Heart left ventricle (tissue), 16 donors: ENCODE measurements at places on chromosomes 16 and 17. TPM values are rescaled to one million over a fixed set of nuclear protein-coding genes. Genes with fewer than 3 reads are reported as not detected.

GRCh38 chr17:36979565-36979941 lies 30.8 kb downstream of the AATF start:
- no peak for DNase-seq

GRCh38 chr16:49980166-49980565 lies 44.9 kb upstream of the CNEP1R1 start:
- DNase-seq = no peak

DNA sequence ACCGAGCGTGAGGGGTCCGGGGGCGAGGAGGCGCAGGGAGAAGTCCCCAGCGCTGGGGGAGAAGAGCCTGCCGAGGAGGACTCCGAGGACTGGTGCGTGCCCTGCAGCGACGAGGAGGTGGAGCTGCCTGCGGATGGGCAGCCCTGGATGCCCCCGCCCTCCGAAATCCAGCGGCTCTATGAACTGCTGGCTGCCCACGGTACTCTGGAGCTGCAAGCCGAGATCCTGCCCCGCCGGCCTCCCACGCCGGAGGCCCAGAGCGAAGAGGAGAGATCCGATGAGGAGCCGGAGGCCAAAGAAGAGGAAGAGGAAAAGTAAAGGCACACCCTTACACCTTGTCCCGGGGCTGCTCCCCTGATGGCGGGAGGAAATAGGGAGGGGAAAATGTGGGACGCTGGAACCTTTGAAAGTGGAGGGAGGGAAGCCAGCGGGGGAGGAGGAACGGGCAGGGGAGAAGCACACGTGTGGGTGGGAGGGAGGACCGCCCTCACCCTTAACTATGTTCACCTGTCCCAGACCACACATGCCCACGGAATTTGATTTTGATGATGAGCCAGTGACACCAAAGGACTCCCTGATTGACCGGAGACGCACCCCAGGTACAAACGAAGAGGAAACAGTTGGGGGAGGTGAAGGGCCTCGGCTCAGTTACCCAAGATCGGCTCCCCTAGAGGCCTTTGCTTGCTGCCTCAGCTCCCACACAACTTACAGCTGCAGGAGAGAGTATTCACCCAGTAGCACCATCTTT lies 916 bp downstream of the PAGR1 start:
- DNase-seq = peak; percentile 70

- DNase-seq = no peak
Measured at GRCh38 chr16:76749780-76750375, 441.1 kb upstream of the MON1B start.

DNA sequence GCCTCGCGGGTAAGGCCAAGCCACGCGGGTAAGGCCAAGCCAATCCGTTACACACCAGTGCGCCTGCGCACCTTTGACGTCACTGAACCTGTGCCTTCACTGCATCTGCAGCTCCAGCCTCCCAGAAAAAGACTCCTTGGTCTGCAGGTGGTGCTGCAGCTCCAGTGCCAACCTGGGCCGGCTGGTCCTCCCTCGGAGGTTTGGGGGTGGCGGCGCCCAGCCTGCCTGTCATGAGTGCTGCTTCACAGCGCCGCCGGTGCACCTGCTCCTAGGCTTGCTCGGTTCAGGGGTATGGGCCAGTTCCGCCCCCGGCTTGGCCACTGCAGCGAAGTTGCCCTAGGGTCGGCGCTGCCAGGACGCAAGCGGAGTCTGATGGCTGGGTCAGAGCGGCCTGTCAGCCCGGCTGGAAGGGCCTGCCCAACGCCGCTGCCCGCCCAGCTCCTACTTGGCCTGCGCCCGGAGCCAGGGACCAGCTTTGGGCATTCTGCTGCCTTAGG lies 146.6 kb downstream of the USP22 start:
- peak; percentile 22 for DNase-seq

GRCh38 chr17:63247706-63248105 lies 198.4 kb downstream of the CYB561 start:
- no peak for DNase-seq

DNA sequence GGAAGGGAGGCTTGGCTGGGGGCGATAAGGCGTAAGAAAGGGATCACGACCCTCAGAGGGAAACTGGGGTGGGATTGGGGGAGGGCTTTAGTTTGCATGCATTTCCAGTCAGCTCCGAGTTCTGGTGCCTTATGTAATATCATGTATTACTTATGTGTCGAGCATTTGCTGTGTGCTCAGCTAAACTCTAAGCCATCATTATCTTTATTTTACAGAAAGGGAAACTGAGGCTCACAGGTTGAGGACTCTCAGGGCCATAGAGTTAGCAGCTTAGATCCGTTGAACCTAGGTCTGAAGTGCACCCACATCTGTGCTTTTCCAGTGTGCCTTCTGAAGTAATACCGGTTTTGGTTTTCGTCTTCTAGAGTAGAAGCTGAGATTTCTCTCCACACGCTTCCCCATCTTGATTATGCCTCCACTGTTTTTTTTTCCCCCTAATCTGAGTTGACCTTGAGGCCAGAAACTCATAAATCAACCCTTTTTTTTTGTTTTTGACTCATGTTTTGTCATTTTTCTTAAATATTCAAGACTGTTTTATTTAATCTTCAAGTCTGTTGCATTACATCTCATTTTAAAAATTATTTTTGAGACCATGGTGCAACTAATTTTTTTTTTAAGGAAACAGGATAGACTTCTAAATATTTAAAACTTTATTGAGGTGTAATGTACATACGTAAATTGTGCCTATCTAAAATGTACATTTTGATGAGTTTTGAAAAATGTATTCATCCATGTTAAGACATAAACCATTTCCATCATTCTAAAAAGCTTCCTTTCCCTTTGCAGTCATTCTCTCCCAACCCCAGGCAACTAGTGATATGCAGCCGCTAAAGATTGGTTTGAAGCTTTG lies 741 bp downstream of the CYB5B start:
- no peak for DNase-seq

GRCh38 chr16:9176547-9177418 lies 85.3 kb downstream of the HAPSTR1 start:
- no peak for DNase-seq

DNA sequence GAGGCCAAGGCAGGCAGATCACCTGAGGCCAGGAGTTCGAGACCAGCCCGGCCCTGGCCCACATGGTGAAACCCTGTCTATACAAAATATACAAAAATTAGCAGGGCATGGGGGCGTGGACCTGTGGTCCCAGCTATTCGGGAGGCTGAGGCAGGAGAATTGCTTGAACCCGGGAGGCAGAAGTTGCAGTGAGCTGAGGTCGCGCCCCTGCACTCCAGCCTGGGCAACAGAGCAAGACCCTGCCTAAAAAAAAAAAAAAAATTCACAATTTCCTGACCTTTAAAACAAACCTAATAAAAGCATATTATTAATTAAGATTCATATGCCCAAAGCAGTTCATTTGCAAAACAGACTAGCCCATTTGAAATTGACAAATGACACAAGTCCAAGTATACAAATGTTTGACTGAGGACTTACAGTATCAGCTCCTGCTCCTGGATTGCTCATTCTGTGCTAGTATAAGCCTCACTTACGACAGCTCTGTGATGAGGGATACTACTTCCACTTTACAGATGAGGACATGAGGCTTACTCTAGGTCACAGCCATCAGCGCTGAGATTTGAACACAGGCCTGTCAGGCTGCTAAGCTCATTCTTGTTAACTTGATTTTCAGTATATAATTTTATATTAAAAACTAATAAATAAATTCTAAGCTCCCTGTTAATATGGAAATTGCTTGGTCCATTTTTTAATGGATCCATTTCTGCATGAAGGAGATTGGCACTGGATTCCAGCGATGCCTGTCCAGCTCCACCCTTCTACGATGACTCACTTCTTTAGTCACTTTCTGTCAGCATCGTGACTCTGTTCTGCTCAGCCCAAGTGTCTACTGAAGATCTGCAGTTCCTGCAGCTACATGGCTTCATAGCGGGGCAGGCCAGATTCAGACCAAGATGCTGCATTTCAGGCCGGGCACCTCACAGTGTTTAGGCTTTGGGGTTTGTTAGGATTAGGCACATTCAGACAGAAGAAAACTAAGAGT lies 88.2 kb downstream of the WDR59 start:
- no peak for DNase-seq

DNA sequence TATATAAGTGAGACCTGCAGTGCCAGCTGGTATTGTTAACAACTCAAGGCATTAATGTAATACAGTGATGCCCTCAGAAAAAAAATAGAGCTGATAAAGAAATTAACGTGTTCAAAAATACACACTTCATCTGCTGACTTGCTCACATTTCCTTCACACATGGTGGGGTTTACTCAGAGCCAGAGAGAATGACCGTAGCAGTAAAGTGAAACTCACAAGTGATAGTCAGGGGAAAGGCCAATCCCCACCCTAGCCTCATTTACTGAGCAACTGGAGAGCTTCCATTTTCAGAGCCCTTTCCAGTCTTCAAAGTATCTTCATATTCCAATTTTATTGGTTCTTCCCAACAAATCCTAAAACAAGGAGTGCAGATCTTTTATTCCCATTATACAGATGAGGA lies 74.0 kb upstream of the HLF start:
- no peak for DNase-seq

GRCh38 chr16:19218581-19218980 lies 50.5 kb downstream of the SYT17 start:
- DNase-seq = no peak

DNA sequence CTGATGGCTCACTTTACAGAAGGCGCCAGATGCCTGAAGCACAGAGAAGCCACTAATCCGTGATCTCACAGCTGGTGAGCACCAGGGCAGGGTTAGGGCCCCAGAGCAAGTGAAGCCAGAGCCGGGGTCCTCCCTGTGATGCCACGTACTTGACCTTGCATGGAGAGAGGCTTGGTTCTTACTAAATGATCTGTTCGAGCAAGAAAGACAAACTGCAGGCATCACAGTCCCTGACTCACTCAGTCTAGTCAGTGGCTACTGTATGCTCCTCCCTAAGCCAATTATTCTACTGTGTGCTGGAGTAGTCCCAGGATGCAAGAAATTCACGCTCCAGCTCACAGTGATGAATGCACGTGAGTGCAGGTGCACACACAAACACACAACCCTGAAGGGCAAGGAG lies 55.4 kb downstream of the SDK2 start:
- no peak for DNase-seq

- DNase-seq = no peak
Measured at GRCh38 chr17:81322271-81323082, 27.4 kb upstream of the SLC38A10 start.

DNA sequence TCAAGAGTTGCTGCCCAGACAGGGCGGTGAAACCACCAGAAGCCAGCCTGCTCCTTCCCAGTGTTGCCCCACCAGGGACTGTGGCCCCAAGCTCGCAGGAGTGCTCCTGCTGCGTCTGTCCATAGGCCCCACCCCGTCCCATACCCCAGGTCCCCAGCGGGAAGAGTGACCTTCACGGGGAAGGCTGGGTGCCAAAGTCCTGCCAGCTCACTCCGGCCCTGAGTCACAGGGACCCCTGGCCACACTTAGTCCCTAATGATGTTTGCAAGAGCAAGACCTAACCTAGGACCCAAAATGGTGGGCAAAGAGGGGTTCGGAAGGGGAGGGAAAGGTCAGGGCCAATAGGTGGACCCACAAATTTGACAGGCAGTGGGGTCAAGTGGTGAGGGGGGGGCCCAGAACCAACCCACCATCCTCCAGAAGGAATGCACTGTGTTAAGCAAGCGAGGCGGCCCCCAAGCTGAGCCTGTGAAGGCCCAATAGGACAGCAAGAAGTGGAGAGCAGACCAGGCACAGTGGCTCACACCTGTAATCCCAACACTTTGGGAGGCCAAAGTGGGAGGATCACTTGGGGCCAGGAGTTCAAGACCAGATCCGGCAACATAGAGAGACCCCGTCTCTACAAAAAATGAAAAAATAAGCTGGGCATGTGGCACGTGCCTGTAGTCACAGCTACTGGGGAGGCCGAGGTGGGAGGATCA lies 3.3 kb downstream of the DOK4 start:
- DNase-seq = no peak

DNA sequence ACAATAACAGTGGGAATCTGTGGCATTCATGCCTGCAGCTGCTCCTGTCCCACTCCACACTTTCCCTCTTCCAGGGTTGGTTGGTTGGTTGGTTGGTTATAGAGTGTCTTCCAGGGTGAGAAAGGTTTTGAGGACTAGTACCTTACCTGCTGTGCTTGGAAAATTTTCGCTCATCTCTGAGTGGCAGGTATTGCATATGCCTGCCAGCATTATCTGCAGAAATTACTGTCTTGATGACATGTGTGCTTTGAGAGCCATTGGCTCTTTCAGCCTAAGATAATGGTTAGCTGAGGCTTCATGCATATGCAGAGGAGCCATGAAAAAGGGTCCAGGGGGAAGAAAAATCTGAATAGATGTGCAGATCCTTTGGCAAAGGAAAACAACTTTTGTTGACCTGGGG lies 131.8 kb downstream of the BCAS3 start:
- DNase-seq = no peak

DNA sequence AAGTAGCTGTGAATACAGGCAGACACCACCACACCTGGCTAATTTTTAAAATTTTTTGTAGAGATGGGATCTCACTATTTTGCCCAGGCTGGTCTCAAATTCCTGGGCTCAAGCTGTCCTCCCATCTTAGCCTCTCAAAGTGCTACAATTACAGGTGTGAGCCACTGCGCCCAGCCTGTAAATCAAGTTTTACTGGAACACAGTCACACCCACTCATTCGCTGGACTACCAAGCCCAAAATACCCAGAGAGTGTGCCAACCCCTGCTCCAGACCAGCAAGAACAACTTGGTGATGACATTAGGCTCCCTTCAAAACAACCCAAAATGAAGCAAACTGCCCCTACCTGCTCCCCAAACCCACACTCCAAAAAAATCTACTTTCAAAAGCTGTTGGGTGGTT lies 36.0 kb downstream of the TVP23A start:
- no peak for DNase-seq

GRCh38 chr16:9650284-9650683 lies 531.9 kb downstream of the GRIN2A start:
- no peak for DNase-seq

The CLEC18A gene
- total RNA-seq = not detected

The ASGR2 gene
- total RNA-seq = 0.39 TPM

The ABCA9 gene
- 4.2 TPM for total RNA-seq

The KRT12 gene
- not detected for total RNA-seq

The RECQL5 gene
- 7.3 TPM for total RNA-seq

The RRAD gene
- 168 TPM for total RNA-seq

The TMEM220 gene
- total RNA-seq = 6.2 TPM

The RNF112 gene
- 1.4 TPM for total RNA-seq

The RAB37 gene
- 1.0 TPM for total RNA-seq

The USB1 gene
- total RNA-seq = 51.8 TPM

The ARHGDIG gene
- 11.1 TPM for total RNA-seq
